ENCODE measurements at places on chromosomes 7 and 10.

GRCh38 chr10:77614778-77615625 lies 22.6 kb downstream of the KCNMA1 start:
- no peak for DNase-seq

DNA sequence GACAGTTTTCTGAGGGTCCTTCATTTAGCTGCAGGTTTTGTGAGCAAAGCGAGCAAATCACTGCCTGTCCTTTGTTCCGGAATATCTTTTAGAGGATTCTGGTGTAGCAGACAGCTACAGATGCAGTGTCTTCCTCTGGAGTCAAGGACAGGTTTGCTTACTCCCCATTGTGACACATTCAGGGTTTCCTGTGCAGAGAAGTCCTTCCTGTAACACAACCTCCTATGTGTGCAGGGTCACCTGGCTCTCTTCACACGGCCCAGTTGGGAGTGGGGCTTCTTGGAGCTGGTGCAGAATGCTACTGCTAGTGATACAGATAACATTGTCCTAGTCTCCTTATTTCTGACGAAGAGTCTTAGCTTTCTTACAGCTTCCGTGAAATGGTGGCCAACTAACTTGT lies 47.9 kb downstream of the RBM33 start:
- DNase-seq: no peak

GRCh38 chr10:88091490-88092061 lies 228.2 kb downstream of the PTEN start:
- DNase-seq: peak; percentile 57

GRCh38 chr10:133475821-133476640 lies 22.3 kb downstream of the SCART1 start:
- no peak for DNase-seq

GRCh38 chr7:36474283-36475010 lies 84.8 kb downstream of the ANLN start:
- DNase-seq: no peak

DNA sequence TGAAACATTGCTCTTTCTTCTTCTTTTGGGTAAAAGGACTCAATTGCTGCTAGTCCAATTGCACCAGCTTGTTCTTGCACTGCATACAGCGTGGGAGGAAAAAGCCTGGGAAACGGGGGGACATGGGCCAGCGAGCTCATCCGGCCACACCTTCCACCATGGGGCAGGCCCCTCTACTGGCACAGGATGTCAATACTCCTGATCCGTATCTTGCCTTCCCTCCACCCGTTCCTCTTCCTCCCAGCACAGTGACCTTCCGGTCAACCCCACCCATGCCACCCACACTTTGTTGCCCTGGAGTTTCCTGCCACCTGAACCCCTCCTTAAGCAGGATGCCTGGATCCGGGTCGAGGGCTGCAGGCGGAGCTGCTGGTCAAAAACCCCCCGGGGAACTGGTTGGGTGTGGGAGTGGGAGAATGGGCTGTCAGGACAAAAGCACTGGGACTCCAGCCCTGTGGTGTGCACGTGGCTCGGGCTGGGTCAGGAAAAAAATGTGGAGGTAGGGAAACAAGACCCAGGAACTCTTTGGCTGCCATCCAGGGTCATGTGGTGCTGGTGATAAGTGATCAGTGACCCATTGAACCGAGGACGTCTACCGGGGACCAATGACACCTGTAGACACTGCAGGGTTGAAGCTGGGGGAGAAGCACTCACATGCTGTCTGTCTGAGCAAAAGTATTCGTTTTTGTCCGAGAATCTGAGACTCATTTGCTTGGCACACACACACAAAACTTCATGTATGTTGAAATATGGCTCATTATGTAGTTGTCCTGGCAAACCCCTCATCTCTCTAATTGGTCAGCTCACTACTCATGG lies 8.1 kb downstream of the IL2RA start:
- DNase-seq: no peak

- no peak for DNase-seq
These were observed 51.7 kb upstream of the LEP start for GRCh38 chr7:128189231-128189930.

GRCh38 chr10:33333260-33334101 lies 986 bp downstream of the NRP1 start:
- DNase-seq: no peak

GRCh38 chr10:103572347-103573204 lies 79.1 kb downstream of the NEURL1 start:
- no peak for DNase-seq

DNA sequence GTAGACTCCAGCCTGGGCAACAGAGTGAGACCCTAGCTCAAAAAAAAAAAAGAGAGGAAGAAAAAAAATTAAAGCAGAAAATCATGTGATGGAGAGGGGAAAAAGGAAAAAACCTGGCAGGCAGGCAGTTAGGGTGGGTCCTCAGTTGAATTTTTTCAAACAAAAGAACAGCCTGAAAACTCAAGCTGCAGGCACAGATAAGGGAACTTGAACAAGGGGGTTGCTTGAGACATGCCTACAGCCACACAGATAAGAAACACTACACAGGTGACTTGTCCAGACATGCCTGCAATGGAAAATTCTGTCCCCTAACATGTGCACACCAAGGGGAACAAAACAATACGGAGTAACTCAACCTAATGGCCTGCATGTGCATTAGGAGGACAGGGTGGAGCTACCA lies 19.2 kb downstream of the VIM start:
- no peak for DNase-seq

- DNase-seq: no peak
These were observed 1.8 kb downstream of the SNCG start for GRCh38 chr10:86960003-86960862.

DNA sequence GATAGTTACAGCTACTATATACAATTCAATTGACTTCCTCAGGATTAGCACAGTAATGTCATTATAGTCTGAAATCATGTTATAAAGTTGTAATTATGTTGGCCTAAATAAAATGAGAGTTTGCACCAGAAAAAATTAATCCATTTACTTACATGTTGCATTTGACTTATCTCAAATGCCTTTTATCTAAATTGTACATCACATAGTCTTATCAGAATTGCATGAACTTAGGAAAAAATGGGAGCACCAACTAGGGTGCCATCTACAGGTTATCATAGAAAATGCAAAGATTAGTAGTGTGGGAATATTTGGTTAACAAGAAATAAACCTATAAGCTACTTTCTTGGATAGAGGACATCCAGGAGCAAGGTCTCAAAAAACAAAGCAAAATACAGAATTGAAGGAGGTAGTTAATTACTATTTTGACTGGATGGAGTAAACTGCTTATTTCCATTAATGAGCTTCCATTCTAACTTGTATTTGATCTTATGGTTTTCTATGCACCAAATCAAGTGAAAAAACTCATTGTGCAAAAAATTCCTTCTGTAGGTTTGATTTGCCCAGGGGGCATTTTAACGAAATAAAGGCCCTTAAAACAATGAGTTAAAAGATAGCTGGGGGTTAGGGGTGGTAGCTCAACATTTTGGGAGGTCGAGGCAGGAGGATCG lies 60.0 kb upstream of the ORC5 start:
- no peak for DNase-seq

DNA sequence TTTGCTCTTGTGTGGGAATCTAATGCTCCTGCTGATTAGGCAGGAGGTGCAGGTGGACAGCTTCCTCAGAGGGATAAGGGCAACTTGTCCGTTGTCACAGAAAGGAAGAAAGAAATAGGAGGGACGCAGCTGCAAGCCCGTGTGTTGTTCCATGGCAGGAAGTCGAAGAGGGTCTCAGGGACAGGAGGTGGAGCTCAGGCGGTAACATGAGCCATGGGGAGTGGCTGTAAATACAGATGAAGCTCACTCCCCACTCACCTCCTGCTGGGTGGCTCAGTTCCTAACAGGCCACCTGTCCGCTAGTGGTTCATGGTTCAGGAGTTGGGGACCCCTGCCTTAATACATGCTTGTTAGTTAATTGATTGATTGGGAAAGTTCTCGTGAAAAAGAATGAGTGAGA lies 101.7 kb upstream of the SFMBT2 start:
- no peak for DNase-seq

DNA sequence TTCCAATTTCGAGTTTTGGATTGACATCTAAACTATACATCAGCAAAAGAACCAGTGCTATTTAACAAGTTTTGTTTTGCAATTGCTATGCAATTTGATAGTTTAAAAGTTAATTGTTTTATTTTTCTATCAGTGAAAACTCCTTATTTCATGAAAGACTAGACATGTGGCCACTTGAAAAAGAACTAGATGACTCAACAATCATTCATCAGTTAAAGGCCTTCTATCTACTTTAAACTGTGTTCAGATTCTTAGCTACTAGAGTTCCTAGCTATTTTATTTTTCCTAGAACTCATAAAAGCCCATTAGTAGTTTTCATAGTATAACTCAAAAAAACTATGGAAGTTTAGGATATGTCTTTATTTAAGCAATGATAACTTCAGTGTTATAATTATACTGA lies 104.6 kb upstream of the LSM8 start:
- DNase-seq: no peak

DNA sequence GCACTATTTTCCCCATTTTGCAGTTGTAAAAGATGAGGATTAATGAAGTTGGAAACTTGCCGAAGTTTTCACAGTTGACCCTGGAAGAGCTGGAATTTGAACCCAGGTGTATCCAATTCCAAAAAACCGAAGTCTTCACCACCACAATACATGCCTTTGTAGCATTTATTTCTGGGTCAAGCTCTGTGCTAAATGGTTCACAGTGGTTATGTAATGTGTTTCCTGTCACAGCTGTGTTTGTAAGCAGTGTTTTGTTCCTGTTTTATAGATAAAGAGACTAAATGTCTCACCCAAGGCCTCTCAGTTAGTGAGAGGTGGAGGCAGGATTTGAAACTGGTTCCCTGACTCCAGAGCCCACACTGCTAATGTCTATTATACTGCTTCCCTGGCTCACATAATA lies 17.6 kb downstream of the SFTPA2 start:
- no peak for DNase-seq
